A549 treated with GW870086 at 1 μM for 4 hours (cell line): ENCODE measurements at places on chromosomes 2 and 18. TPM values are rescaled to one million over a fixed set of nuclear protein-coding genes. Genes with fewer than 3 reads are reported as not detected.

The COLEC11 gene
- total RNA-seq = 0.53 to 0.82 TPM (median 0.63 TPM) in 5 replicates

The PDE11A gene
- total RNA-seq = 0.27 to 0.67 TPM (median 0.49 TPM) in 5 replicates

The PROM2 gene
- 0.03 to 0.32 TPM (median 0.18 TPM) in 4 of 5 replicates, not detected in the other for total RNA-seq

The ANXA4 gene
- total RNA-seq = 332 to 386 TPM (median 354 TPM) in 5 replicates

The SIX3 gene
- 0.39 to 0.73 TPM (median 0.71 TPM) in 5 replicates for total RNA-seq

The UGT1A4 gene
- not detected in 5 replicates for total RNA-seq

The TCF4 gene
- total RNA-seq = 0.91 to 2.2 TPM (median 1.5 TPM) in 5 replicates

The TMEM87B gene
- 15.0 to 16.8 TPM (median 15.6 TPM) in 5 replicates for total RNA-seq

The METAP1D gene
- 2.2 to 3.1 TPM (median 2.6 TPM) in 5 replicates for total RNA-seq

The SH2D6 gene
- 0.54 to 0.99 TPM (median 0.62 TPM) in 5 replicates for total RNA-seq

The SERTAD2 gene
- 9.5 to 13.9 TPM (median 12.0 TPM) in 5 replicates for total RNA-seq

The MLPH gene
- total RNA-seq = 236 to 318 TPM (median 297 TPM) in 5 replicates

The ARHGAP25 gene
- 0.10 to 0.19 TPM (median 0.14 TPM) in 5 replicates for total RNA-seq

The RMND5A gene
- 20.8 to 27.3 TPM (median 24.4 TPM) in 5 replicates for total RNA-seq

The C1QL2 gene
- 0.18 to 0.57 TPM (median 0.34 TPM) in 5 replicates for total RNA-seq

The CDH2 gene
- total RNA-seq = 32.4 to 50.6 TPM (median 48.5 TPM) in 5 replicates

The SLC4A5 gene
- total RNA-seq = 0.11 to 0.47 TPM (median 0.20 TPM) in 5 replicates

The EFHD1 gene
- 3.3 to 4.9 TPM (median 3.6 TPM) in 5 replicates for total RNA-seq

The POTEC gene
- not detected in 5 replicates for total RNA-seq
